ENCODE measurements at places on chromosomes 16 and 17.

- no peak for DNase-seq
These were observed 62.1 kb downstream of the EPN2 start for GRCh38 chr17:19299214-19299747.

GRCh38 chr16:86121374-86122010, 222.5 kb downstream of the IRF8 start:
- DNase-seq: no peak

DNA sequence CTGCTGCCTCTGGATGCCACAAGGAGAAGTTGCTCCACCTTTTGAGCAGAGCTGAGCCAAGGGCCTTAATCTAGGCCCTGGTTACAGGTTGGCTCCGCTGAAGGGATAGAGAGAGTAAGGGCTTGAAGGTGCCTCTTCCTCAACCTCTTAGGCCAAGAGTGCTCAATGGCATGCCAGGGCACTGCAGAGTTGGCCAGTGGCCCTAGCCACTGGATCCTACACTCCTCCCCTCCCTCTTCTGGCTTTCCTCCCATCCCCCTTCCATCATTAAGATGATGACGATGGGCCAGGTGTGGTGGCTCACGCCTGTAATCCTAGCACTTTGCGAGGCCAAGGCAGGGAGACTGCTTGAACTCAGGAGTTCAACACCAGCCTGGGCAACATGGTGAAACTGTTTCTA, 50.5 kb downstream of the MYO18A start:
- DNase-seq: no peak

DNA sequence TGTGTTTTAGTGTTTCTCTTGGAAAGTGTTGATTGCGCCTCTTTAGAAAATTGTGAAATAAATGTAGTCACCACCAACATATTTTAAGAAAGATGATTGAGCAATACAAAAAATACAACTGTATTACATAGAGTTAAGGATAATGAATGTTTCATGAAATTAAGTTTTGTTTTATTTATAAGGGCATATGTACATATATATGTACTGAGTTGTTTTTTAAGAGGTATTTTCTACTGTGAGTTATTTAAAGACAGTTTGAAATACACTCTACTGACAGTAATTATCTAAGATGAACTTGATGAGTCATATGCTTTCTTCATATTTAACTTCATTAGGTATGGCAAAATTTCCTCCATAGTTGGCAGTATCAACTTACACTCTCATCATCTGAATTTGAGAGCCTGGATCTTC, 411.7 kb downstream of the HS3ST3B1 start:
- DNase-seq: no peak

DNA sequence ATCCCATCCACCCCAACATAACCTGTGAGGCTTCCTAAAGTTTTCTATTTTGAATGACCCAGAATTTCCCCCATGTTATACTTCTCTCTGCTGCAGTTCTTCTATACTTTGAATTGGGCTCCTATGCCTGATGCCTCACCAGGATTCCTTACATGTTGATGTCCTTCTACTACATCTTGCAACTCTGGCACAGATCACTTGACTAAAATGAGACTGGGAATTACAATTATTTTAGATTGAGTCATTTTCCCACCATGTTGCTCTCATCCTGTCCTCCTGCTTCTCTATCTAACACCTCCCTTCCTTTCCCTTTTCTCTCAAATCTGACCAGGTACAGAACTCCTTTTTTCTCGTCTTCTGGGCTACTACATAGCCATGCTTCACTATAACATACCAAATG, 314.0 kb upstream of the KCNJ16 start:
- DNase-seq: no peak

- DNase-seq: no peak
These were observed 110.7 kb upstream of the SDK2 start for GRCh38 chr17:73754886-73755400.

DNA sequence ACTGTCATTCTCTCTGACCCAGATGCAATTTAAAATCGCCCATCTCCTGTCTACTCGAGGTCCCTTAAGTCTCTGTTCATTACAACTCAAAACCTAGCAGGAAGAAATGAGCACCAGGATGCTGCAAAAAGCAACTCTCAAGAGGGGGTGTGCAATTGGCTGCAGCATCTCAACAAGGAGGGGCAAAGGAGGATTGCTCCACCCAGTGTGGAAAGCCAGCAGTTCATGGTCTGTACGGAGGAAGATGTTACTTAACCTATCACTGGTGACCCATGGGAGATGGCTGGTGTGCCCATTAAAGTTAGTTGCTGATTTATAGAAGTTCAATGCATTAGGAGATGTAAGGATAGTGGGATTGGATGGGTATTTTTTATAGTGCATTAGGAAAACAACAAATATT, 147.4 kb downstream of the CDK5R1 start:
- DNase-seq: no peak

GRCh38 chr16:85963753-85964285, 64.9 kb downstream of the IRF8 start:
- DNase-seq: no peak

DNA sequence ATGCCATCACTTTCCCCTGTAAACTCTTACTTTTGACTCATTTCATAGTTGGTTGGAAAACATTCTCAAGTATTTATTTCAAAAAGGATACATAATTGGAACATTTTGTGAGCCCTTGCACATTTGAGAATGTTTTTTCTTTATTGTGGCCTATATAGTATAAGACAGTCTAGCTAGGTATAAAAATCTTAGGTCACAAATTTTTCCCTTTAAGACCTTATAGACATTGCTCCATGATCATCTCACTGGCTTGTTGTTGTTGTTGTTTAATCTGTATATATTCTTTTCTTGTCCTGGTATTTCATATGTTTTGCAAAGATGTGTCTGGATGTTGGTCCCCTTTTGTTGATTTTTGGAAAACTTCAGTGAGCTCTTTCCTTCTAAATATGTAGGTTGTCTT, 194.2 kb downstream of the NTN1 start:
- no peak for DNase-seq

Measured in suppressor macrophage treated with lipopolysaccharide for 1 hour (primary cell).